Esophagus muscularis mucosa (tissue), 4 donors: ENCODE measurements at places on chromosomes 7 and 10. TPM values are rescaled to one million over a fixed set of nuclear protein-coding genes. Genes with fewer than 3 reads are reported as not detected.

NPTX2 gene
- 22.4 TPM for total RNA-seq

- H3K27me3 ChIP-seq, result no peaks in the 10 kb centered on the region
- H3K27ac ChIP-seq, result peak overlapping the region; percentile 73
- peaks cover 28% of the 10 kb centered on the region for H3K4me1 ChIP-seq
These were observed 60.8 kb upstream of the ITGA8 start for GRCh38 chr10:15780353-15781135.

CHCHD3 gene
- total RNA-seq, result 66.4 TPM

GRCh38 chr10:90007226-90007625 is 305.8 kb downstream of the KIF20B start:
- no peaks in the 10 kb centered on the region for H3K4me1 ChIP-seq
- no peak for DNase-seq
- H3K27ac ChIP-seq, result no peak overlapping the region
- H3K4me3 ChIP-seq, result no peak overlapping the region
- H3K36me3 ChIP-seq, result no peaks in the 10 kb centered on the region
- H3K27me3 ChIP-seq, result no peaks in the 10 kb centered on the region

IDI2 gene
- not detected for total RNA-seq

SFTPA1 gene
- 11.9 TPM for total RNA-seq

- no peaks in the 10 kb centered on the region for H3K4me1 ChIP-seq
- no peak overlapping the region for H3K4me3 ChIP-seq
- H3K36me3 ChIP-seq, result no peaks in the 10 kb centered on the region
- no peak for DNase-seq
These were observed 97.6 kb downstream of the SEM1 start for GRCh38 chr7:96612034-96612433.

- peak within 1 kb of the TSS; percentile 88 for H3K4me3 ChIP-seq
- no peaks in the 10 kb centered on the region for H3K27me3 ChIP-seq
- peak within 1 kb of the TSS; percentile 77 for H3K27ac ChIP-seq
- peaks cover 51% of the 10 kb centered on the region for H3K4me1 ChIP-seq
- H3K36me3 ChIP-seq, result no peaks in the 10 kb centered on the region
- no peak for DNase-seq
These were observed at the start of gene VSTM4 for GRCh38 chr10:49115015-49115795. TSS of gene VSTM4 (minus strand) at chr10:49115522. CDS start at chr10:49115485, 37 bp downstream.
